ENCODE measurements at places on chromosomes 2 and 18.

DNA sequence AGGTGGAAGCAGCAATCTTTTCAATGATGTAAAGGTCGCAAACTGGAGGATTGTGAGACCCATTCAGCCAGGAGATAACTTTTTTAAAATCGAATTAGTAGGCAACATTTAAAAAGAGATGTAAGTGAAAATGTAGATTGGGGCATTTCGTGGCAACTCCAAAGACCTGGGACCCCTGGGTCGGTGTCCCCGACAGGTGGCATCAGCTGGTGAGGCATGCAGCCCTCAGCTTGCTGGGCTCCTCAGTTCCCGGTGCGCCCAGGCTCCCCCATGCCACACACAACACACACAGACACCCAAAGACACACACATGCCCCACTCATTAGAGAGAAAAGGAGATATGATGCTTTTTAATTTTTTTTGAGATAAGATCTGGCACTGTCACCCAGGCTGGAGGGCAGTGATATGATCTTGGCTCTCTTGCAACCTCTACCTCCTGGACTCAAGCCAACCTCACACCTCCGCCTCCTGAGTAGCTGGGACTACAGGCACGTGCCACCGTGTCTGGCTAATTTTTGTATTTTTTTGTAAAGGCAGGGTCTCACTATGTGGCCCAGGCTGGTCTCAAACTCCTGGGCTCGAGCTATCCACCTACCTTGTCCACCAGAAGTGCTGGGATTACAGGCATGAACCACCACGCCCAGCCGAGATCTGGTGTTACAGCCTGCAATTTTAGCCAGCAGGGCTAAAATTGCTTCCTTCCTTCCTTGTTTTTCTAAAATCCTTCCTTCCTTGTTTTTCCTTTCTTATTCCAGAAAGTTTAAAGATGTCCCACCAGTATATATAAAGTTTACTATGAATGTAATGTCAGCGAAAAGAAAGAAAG lies 122.6 kb upstream of the EPAS1 start:
- DNase-seq: no peak

GRCh38 chr2:60472041-60472440 lies 81.4 kb downstream of the BCL11A start:
- no peak for DNase-seq

GRCh38 chr2:233799087-233799665 lies 21.0 kb downstream of the MROH2A start:
- no peak for DNase-seq

- DNase-seq: no peak
These were observed 67.4 kb downstream of the HNRNPLL start for GRCh38 chr2:38535404-38535743.

DNA sequence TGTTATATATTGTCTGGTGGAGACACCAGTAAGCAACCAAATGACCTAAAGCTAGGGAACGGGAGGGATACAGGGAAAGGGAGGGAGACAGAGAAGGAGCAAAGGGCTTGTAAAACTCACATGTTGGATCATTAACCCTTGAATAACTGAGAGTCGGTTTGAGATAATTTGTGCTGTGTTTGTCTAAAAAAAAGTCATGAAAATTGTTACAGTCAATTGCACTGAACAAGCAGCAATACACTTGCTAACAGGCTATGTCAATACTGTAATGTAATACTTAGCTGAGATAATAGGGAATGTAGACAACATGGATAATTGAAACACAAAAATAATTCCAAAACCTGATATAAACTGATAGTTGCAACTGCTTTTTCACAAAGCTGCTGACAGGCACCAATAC lies 71.3 kb upstream of the ZNF521 start:
- no peak for DNase-seq

- DNase-seq: no peak
These were observed 13.5 kb upstream of the REL start for GRCh38 chr2:60867848-60868247.

DNA sequence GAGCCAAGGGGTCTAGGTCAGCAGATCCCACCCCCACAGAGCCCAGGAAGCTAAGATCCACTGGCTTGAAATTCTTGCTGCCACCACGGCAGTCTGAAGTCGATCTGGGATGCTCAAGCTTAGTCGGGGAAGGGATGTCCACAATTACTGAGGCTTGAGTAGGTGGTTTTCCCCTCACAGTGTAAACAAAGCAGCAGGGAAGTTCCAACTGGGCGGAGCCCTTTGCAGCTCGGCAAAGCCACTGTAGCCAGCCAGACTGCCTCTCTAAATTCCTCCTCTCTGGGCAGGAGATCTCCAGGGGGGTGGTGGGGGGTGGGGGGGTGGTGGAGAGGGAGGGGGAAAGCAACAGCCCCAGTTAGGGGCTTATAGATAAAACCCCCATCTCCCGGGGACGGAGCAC lies 419.5 kb downstream of the NUP35 start:
- no peak for DNase-seq

- DNase-seq: no peak
These were observed 4.8 kb upstream of the SNED1 start for GRCh38 chr2:240993446-240994170.

Measured in effector CD8-positive, alpha-beta T cell (primary cell).